ENCODE measurements at places on chromosomes 2 and 18.
A peak's percentile ranks its signal among the peaks of the same experiment; 100 is the strongest.

- DNase-seq, result no peak
These were observed 495.8 kb downstream of the NRXN1 start for GRCh38 chr2:50535971-50536759.

GRCh38 chr2:155766342-155767115 is 566.0 kb downstream of the NR4A2 start:
- DNase-seq, result no peak

DNA sequence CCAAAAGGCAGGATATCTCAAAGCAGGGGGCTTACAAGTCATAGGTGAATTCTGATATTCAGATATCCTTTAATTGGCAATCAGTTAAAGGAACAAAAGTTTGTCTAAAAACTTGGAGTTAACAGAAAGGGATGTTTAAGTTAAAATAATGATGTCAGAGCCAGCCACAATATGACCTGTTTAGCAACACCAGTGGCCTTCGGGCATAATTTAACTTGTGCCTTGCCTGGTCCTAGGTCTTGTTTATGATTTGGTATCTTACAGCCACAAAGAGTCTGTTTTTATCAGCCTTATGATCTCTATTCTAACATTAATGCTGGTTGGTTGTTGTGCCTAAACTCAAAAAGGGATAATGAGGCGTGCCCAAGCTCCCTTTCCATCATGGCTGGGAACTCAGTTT is 252.9 kb downstream of the RNF152 start:
- no peak for DNase-seq

GRCh38 chr2:206422493-206422892 is 20.8 kb upstream of the ADAM23 start:
- DNase-seq, result no peak

- no peak for DNase-seq
These were observed 241.6 kb downstream of the HRH4 start for GRCh38 chr18:24702001-24702515.

GRCh38 chr2:64866797-64867196 is 122.4 kb upstream of the SLC1A4 start:
- no peak for DNase-seq

DNA sequence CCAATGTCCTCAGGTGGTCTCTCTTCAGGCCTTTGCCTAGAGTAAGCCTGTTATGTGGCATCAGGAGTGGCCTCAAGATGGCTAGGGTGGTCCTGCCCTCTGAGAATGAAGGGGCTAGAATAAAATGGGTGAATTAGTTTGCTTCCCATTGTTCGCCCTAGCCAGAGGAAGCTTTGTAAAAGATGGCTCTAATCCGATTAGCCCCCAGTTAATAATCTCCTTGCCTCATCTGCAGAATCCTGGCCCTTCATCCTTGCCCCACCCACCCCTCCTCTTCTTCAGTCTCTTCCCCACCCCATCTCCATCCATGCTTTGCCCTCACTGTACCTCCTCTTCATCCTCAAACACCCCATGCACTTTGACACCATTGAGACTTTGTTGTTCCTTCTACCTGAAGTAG is 57.4 kb upstream of the LGALSL start:
- DNase-seq, result no peak

- no peak for DNase-seq
These were observed 73.1 kb downstream of the AAK1 start for GRCh38 chr2:69570474-69570873.

- no peak for DNase-seq
These were observed 33.5 kb downstream of the HNMT start for GRCh38 chr2:137997733-137998132.

DNA sequence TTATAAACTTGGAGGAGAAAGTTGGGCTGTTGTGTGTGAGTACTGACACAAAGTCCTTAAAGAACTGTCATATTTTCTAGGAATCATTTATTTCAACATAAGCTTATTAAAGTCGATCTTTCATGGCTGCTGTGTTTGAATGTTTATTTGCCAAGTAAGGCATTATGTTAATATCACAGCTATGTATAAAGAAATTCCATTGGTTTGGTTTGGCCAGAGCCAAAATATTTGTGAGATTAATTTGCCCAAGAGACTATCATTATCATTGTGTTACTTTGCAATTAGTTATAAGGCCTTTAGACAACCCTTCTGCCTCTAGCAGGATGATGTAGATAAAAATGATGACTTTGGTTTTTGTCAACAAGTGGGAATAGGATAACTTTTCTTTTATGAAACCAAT is 240.6 kb upstream of the NT5C1B start:
- DNase-seq, result no peak

DNA sequence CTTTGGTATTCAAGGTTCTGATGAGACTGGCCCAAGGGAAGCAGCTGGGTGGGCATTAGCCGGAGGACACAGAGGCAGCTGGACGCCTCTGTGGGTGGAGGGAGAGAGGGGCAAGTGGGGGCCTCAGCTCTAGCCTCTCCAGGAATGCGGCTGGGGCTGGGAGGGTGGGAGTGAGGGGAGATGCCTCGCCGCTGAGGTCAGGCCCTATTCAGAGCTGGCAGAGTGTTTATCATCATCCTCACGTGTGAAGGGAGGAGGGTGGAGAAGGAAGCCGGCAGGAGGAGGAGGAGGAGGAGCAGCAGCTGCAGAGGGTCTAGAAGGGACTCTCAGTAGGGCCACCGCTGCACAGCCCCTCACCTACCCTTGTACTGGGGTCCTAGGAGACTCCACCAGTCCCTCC is 43.1 kb downstream of the TNS1 start:
- DNase-seq, result peak; percentile 80

- DNase-seq, result no peak
These were observed 10.0 kb upstream of the AGFG1 start for GRCh38 chr2:227461811-227462461.

DNA sequence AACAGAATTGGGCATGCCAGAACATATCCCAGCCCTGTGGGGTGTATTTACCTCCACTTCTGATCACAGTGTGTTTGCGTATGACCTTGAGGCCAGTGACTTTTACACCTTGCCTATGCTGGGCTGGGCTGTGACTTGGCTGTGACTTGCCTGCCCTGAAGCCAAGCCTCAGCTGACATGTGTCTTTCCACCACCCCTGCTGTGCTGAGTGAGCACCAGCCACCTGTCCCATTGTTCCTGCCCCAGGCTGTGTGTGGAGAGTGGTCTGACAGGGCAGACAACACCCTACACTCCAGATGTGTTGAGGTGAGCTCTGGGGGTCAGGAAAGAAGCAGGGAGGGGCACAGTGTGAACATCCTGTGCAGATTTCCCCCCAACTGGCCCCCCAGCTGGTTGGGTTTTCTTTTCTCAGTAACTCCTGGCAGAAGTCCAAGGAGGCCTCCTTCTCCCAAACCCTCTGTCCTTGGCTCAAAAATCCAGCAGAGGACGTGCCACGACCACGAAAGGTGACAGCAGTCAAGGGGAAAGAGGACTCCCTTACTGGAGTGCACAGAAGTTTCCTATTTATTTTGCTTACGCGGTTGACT is 5.1 kb upstream of the STEAP3 start:
- DNase-seq, result no peak

- DNase-seq, result no peak
These were observed 34.8 kb downstream of the RRM2 start for GRCh38 chr2:10157293-10157692.

GRCh38 chr2:128069769-128070168 is 21.2 kb upstream of the UGGT1 start:
- no peak for DNase-seq

GRCh38 chr2:204486805-204487204 is 58.5 kb upstream of the PARD3B start:
- DNase-seq, result no peak

GRCh38 chr2:237314198-237314597 is 99.8 kb downstream of the COL6A3 start:
- peak; percentile 93 for DNase-seq

GRCh38 chr2:51723691-51724090 is 691.8 kb upstream of the NRXN1 start:
- DNase-seq, result no peak

- DNase-seq, result no peak
These were observed 40.2 kb upstream of the UGP2 start for GRCh38 chr2:63801455-63801854.

DNA sequence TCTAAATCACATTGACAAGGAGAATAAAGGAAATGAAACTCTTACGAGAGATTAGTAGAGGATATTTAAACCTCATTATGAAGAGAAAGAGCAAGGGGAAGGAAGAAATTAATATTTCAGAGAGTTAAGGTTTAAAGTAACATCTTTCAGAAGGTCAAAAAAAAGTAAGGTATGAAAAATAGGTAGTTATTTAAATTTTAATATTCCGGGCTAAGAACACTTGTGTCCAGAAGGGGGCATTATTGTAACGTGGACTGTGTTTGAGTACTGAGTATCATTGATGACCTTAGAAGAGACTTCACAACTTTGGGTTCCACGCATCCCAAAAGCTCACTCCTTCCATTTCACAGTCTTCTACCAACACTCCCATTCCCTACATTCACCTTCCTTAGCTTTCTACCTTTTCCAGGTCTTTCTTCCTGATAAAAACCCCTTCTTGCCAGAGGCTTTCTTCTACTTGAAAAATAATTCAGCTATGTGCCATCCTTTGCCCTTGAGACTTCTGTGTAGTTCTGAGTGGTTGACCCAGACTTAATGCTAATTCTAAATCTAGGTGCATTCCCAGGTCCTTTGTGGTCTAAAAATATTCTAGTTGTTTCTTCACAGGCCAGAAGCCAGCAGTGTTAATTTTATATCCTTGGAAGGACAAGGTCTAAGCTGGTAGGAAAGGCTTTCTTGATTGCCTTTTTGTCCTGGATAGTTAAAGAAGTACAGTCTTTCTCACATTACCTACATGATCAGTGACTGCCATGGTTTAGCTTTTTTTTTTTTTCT is 16.5 kb downstream of the DYNC1I2 start:
- DNase-seq, result no peak

DNA sequence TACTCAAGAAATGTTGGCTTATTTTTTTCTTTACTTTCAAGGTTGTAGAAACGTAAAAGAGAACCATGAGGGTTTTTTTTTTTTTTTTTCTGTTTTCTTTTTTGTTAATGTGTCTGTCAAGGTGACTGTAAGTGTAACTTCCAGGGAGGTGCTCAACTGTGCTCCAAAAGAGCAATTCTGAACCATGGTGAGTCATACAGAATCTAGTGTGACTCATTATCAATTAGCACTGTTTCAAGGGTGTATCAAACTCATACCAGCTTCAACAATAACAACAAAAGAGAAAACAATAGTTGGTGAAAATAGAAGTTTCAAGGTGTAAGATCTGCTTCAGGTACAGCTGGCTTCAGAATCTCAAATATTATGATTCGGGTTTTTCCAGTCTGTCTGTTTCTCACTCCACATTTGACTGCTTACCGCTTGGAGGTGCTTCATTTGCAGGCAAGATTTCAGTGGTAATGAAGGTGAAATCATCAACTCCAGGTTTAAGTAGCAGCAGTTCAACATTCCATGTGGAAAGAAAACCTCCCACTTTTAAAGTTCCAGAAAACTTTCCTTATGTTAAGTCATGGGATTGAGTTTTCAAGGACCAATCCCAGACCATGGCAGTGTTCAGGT is 850.6 kb downstream of the CNTNAP5 start:
- no peak for DNase-seq

DNA sequence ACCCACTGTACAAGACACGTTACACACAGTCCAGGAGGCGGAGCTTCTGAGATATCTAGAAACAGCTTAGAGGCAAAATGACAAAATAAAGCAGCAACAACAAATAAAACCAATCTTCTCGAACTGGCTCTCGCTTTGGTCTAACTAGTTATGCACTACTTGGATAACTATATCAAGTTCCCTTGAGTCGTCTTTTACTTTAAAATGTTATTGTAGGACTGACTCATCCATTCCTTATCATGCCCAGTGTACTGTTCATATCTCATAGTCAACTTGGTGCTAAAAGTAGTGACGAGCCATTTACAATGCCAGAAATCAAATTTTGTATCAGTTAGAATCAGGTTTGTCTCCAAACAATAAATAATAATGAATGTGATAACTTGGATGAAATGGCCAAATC is 102.5 kb upstream of the SLC35G4 start:
- no peak for DNase-seq

DNA sequence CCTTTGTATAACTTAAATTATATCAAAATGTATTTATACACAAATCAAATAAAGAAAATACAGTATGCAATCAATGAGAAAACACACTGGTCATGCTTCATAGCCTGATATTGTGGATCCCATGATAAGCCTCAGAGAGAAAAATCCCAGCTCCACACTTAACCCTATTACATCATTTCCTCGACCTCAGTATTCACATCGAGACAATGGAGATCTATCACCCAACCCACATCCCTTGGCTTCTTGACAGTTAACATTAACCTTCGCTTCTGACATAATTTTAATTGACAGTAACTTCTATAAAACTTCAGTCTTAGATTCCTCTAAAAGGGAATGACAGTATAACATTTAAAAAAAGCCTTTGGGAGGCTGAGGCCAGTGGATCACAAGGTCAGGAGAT is 11.6 kb downstream of the TMX3 start:
- no peak for DNase-seq

- DNase-seq, result no peak
These were observed 104.0 kb downstream of the CYRIA start for GRCh38 chr2:16561676-16562075.

GRCh38 chr2:136297312-136297711 is 179.4 kb upstream of the CXCR4 start:
- no peak for DNase-seq

GRCh38 chr2:227363756-227364155 is 15.3 kb downstream of the TM4SF20 start:
- DNase-seq, result no peak

- peak; percentile 89 for DNase-seq
These were observed 157.0 kb downstream of the LDLRAD4 start for GRCh38 chr18:13375302-13376255.

- no peak for DNase-seq
These were observed 125.8 kb upstream of the CYP1B1 start for GRCh38 chr2:38201784-38202183.

DNA sequence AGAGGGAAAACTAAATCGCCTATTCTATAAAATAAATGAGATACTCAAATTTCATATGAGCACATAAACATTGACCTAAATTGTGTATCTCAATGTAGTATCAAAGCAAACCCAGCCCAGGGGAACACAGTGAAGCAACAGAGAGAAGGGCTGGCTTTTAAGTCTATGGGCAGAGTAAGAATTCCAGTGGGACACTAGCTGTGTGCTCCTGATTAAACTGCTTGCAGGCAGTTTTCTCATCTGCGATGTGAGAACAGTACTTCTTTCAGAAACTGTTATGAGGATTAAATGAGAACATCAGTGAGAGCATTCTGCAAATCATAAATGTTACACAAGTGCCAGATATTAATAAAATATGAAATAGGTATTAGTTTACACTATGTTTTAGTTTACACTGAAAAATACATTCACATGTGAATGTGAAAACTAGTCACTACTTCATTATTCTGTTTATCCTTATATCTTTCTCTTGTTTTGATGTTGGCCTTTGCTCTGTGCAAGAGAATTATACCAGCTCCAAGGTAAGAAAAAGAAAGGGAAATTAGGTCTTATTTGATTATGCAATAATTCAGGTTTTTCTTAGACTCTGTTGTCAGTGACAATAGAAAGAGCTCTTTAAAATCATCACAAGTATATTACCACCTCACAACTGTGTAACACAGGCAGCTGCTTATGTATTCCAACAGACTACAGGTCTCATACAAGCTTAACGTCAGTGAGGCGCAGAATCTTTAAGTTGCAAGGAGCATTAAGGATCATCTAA is 47.5 kb downstream of the GAREM1 start:
- DNase-seq, result no peak
